ENCODE measurements at places on chromosomes 7 and 10.
A peak's percentile ranks its signal among the peaks of the same experiment; 100 is the strongest.

- DNase-seq, result no peak
Measured at GRCh38 chr7:157339777-157340677, 3.2 kb downstream of the DNAJB6 start.

DNA sequence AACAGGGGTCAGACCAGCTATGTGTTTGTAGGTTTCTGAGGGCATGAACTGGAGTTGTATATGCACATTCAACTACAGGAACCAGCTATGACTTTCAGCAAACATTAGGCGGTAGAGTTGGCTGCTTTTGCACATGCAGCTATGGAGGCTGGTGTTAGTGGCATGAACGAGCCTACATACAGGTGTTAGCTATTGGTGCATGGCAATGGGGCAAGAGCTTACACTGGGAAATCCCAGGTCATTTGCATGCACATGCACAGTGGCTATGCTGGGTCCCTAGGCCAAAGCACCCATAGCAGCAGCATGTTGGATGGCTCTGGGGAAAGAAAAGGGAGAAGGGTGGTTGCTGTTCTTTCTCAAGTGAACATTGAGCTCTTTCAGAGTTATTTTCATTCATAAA lies 1018.5 kb upstream of the PHF14 start:
- no peak for DNase-seq

DNA sequence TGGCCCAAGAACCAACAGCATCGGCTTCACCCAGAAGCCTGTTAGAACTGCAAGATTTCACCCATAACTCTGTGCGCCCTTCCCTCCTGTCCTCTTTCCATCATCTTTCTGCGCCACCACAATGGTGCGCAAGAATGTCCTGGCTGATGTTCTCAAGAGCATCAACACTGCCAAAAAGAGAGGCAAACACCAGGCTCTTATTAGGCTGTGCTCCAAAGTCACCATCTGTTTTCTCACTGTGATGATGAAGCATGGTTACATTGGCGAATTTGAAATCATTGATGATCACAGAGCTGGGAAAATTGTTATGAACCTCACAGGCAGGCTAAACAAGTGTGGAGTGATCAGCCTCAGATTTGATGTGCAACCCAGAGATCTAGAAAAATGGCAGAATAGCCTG lies 115.2 kb upstream of the FGFR2 start:
- DNase-seq, result no peak

GRCh38 chr10:96408201-96408600 lies 49.4 kb upstream of the OPALIN start:
- no peak for DNase-seq

DNA sequence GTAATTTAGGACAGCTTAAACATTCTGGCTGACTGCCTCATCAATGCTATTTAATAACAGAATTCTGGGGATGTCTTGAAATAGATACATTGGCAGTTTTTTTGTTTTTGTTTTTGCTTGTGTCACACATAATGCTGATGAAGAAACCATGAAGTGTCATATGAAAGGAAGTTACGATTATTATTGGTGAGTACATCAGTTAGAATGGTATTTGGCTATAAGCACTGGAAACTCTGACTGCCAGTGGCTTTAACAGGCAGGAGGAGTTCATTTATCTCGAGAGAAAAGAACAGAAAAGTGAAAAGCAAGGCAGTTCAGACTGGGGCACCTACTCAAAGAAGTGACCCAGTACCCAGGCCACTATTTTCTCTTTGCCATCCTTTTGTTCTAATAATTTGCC lies 18.1 kb downstream of the LSM8 start:
- DNase-seq, result no peak

DNA sequence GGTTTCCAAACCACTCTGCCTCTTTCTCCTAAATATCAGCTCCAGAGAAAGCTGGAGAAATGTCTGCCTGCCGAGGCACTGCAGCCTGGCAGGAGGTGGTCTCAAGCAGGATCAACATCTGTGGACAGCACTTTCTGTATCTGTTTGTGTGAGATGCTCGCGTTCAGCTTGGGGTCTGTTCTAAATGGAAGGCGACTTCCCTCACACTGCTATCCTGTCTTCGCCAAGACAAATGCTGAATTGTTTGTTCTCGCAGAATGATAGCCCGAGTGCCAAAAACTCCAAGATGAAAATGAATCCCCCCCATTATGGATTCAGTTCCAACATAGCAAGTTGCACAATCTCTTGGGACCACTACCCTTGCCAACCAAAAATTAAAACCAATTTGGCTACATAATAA lies 72.2 kb upstream of the PALS2 start:
- no peak for DNase-seq

DNA sequence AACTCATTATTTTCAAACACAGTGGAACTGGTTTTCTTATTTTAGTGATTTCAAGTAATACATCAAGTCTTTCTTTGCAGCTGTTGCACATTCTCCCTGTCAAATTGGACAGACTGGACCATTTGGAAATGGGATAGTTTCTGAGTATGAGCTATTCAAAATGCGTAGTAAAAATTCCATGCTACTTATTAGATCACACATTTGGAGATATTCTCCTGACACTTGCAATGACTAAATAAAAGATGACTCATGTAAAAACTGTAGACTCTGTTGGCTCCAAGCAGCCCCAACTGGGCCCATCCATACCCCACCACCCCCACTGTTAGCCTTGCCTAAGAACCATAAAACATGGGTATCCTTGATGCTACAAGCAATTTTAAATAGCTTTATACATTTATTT lies 25.9 kb upstream of the BICC1 start:
- no peak for DNase-seq

GRCh38 chr7:18843979-18844378 lies 273.5 kb downstream of the TWIST1 start:
- no peak for DNase-seq

GRCh38 chr10:58307676-58308075 lies 27.1 kb upstream of the UBE2D1 start:
- DNase-seq, result no peak

DNA sequence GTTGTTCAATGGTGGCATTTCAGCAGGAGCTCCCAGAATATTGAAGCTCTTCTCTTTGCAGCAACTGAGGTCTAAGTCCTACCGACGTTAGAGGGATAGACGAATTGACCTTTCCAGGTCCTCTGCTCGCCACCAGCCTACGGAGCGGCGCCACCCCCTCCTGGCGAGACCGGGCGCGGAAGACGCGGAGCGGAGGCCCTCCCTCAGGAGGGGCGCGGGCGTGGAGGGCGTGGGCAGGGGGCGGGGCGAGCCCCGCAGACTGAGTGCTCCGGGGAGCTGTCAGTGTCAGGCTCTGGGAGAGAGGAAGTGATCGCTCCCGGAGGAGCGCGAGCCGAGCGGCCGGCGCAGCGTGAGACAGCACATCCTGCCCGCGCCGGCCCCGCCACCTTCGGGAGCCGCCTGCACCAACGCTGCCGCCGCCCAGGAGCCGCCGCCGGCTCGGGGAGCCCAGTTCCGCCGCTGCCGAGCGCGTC lies at the start of gene DYNC1I1:
TSS of gene DYNC1I1 (plus strand) at position 257 of the 473 bp plus-strand sequence. CDS start 32,176 bp downstream, outside the sequence.
- DNase-seq, result peak; percentile 23

DNA sequence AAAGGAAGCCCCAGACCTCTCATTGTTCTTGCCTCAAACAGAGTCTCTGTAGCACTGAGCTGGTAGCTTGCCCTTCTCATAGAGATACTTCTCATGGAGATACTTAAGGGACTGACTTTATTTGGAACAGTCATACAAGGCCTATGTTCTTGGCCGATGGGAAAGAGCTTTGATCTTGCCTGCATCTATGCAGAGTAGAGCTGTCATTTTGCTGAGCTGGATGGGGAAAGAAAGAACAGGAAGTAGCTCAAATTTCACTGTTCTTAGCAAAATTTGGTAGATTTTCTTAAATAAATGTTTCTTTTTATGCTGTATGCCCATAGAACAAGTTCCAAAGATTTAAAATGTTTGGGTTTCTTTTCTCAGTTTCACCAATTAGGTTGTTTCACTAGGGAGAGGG lies 119.3 kb upstream of the SEC61G start:
- DNase-seq, result no peak

DNA sequence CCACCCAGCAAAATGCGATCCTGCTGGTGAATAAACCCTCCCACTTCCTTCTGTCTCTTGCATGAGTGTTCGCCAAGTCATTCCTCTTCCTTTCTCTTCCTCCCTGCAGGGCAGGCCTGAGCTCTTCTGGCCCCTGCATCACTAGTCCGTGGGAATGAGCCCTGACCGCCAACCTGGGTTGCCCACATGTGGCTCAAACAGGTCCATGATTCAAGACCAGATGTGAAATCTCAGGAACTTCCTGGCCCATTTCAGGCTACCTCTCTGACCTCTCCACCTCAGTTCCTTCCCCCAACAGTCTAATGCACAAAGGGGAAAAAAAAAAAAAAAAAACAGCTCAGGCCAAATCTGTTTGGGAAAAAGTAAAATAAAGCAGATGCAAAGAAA lies 5.4 kb upstream of the YWHAG start:
- no peak for DNase-seq

DNA sequence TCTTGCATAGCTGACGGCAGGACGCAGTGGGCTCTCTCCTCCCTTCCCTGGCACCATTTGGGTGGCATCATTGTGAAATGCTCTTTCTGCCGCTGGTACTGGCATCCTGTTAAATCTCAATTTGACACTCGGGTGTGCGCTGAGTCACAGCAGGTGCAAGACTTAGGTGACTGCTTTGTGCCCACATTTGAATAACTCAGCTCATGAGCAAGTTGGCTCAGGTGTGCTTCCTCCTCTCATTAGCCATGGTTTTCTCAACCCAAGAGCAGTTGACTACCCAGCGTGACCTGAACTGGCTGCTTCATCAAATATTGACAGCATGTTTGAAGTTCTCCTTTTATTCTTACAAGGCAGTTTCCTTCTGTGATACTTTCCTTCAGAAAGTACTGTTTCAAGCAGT lies 24.6 kb upstream of the NFE2L3 start:
- no peak for DNase-seq

DNA sequence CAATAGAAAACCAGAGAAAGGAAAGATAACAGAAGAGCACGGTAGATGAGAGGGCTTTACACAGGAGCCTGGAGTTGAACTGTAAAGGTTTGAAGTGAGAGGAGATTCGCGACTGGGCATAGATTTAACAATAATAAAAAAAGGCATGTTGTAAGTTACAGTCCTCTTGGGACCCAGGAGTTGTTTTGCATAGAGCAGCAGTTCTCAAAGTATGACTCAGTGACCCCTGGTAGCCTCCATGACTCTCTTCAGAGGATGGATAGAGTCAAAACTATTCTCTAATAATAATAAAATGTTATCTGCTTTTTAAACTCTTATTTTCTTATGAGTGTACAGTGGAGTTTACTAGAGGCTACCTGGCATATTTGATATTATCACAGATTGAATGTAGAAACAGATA lies 262.3 kb downstream of the SORCS3 start:
- no peak for DNase-seq

DNA sequence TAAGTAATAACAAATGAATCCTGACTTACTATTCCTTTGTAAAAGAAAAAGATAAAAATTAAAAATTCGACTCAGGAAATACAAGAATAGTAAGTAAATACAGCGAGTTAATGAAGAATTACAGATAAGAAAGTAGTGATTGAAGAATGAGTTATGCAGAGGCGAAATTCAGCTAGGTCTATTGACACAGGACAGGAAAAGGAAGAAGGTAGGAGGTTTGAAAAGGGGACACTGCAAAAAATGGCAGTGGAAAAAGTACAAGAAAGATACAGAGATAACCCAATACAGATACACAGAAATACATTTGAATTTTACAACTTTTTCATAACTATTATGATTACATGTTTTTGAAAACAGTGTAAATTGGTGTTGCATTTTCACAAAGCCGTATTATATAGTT lies 28.0 kb downstream of the JAZF1 start:
- no peak for DNase-seq

DNA sequence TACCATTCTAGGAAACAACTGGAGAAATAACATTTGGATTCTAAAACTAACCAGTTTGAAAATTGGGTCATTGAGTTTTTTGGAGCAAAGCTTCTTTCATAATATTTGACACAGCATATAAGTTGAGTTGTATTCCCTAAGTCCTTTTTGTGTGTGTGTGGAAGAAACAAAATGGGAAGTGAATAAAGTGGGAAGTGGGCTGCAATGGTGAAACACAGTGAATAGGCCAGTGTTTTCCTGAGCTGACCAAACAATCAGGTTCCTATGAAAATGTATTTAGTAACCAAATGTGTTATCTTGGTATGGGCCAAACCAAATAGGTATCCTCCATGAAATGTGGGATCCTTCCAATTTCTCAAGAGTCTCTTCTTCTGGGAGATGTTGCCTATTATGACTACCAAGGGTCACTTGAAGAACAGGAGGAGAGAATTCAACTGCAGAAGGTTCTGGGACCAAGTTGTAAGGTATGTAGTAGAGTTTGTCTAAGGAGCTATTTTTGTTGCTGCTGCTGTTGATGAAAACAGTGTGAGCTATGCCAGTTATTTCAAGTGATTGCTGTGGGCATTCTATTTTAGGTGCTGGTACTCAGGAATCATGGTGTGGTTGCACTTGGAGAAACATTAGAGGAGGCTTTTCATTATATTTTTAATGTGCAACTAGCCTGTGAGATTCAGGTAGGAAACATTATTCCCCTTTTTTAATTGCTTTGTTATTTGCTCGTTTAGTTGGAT lies 88.3 kb upstream of the MXI1 start:
- no peak for DNase-seq

DNA sequence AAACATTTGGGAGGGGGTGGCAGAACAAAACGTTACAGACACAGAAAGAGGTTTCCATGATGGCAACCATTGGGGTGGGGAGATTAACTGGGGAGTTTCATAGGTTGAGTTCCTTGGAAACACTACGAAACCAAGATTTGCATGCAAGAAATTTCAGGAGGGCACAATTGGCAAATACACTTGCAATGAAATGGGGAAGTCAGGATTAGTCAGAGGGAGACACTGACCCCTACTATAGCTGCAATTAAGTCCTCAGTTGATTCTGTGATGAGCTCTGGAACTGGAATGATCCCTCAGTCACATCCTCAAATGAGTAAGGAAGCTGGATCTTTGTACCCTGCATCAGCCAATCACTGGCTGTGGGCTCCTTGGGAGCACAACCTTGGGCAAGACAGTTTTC lies 22.1 kb downstream of the CPEB3 start:
- DNase-seq, result no peak

DNA sequence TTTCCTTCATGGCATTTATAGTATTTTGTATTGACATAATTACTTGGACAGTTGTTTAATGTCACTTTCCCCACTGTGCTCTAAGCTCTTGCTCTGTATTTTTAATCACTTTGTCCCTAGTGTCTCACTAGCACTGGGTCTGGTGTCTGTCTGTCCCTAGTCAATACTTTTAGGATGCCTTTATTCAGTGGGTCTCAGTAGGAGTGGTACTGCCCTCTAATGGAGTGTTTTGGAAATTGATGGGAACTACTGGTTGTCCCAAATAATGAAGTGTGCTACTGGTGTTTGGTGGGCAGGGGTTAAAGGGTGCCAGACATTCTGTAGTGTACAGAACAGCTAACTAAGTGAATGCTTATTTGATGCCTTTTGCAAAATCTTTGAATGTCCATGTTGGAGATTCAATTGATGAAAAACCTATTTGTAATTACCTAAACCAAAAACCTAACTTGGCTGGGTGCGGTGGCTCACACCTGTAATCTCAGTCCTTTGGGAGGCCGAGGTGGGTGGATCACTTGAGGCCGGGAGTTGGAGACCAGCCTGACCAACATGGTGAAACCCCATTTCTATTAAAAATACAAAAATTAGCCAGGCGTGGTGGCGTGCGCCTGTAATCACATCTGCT lies 33.3 kb downstream of the CDK14 start:
- DNase-seq, result no peak
